ENCODE measurements at places on chromosomes 1 and 21.

DNA sequence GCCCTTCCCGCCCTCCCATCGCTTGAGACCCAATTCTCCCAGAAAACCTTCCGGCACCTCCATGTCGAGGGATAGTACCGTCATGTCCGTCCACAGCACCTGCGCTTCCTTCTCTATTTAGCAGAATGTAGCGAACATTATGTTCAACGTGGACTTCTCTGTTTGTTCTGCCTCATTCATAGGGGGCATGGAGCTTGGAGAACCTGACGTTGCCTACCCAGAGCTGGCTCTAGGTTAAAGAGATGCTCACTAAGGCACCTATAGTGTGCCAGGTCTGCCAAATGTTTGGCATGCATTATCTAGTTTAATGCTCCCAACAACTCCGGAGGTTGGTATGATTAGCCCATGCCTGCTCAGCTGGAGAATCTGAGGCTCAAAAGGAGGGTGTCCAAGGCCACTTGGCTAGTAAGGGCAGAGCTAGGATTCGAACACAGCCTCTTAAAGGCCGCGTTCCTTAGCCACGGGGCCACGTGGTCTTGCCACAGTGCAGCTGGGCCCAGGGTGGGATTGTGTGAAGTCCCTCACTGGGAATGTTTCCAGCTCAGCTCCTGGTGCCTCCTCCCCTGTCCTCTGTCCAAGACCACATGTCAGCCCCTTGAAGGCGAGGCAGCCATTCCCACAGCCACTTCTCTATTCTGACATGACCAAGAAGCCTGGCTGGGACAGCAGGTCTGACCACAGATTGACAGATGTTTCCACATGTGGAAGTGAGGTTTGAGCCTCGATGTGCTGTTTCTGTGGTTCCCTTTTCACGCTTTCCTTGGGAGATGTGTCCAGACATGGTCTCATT lies 57.8 kb downstream of the RUNX3 start:
- no peak for DNase-seq

DNA sequence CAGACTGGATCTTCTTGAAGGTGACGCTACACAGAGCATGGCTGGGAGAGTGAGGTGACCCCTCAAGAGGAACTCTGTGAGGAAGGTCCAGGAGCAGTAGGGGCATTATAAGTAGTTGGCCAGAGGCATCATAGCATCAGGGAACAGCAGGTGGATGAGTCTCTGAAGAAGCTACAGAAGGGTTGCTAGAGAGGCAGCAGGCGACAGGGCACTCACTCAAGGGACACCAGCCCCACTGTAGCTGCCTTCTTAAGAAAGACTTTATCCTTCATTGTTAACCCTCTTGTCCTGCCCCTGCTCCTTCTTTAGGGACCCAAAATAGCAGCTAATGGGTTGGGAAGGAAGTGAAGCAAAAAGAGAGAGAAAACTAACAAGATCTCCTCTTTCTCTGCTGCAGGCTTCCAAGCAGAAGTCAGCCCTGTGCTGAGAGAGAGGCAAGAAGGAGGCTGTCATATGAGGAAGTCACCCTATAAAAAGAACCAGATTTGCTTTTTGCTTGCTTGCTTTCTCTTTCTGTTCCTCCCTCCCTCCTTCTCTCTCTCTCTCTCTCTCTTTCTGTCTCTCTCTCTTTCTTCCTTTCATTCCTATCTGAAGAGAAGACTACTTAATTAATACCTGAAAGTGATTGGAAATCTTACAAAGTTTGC lies 7.7 kb upstream of the CD5L start:
- DNase-seq: no peak

DNA sequence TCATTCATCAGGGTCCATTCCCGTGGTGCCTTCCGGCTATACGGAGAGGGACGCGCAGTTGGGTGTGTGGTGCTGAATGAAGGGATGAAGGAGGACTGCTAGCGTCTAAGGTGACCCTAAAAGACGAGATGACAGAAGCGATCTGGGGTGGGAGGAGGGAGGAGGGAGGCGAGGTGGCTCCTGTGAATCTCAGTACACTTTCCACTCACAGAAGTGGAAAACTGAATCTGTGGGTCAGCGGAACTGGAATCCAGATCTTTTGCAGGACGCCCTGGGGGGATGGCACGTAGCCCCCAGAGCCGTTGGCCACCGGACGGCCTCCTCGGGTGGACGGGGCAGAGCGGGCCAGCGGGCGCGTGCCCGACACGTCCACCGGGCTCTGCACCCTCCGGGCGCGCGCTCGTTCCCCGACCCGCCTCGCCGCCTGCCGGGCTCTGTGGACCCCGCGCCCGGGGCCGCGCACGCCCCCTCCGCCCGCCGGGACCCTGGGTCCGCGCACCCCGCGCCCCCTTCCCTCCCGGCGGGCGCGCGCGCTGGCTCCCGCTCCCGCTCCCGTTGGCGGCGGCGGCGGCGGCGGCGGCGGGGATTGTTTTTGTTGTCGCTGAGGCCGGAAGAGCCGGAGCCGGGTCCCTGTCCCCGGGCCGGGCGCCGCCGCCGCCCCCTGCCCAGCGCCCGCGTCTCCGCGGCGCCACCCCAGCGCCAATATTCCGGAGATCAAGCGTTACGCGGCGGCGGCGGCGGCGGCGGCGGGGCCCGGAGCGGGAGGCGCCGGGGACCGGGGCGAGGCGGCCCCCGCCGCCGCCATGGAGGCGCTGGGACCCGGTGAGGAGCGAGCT lies at the start of gene AGO4:
Gene AGO4 (plus strand): TSS at position 403 of the 836 bp plus-strand sequence. CDS start 401 bp downstream, at position 804.
- no peak for DNase-seq

DNA sequence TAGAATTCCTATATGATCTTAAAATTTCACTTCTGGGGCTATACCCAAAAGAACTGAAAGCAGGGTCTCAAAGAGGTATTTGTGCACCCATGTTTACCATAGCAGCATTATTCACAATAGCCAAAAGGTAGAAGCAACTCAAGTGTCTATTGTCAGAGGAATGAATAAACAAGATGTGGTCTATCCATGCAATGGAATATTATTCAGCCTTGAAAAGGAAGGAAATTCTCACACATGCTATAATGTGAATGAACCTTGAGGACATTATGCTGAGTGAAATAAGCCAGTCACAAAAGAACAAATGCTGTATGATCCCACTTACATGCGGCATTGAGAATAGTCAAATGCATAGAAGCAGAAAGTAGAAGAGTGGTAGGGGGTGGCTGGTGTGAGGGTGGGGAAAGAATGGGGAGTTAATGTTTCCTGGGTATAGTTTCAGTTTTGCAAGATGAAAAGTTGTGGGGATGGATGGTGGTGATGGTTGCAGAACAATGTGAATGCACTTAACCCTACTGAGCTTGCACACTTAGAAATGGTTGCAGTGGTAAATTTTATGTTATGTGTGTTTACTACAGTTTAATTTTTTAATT lies 122.4 kb downstream of the TOMM20 start:
- no peak for DNase-seq

- DNase-seq: no peak
Observed at GRCh38 chr21:19181604-19182140, 778.1 kb upstream of the TMPRSS15 start.

DNA sequence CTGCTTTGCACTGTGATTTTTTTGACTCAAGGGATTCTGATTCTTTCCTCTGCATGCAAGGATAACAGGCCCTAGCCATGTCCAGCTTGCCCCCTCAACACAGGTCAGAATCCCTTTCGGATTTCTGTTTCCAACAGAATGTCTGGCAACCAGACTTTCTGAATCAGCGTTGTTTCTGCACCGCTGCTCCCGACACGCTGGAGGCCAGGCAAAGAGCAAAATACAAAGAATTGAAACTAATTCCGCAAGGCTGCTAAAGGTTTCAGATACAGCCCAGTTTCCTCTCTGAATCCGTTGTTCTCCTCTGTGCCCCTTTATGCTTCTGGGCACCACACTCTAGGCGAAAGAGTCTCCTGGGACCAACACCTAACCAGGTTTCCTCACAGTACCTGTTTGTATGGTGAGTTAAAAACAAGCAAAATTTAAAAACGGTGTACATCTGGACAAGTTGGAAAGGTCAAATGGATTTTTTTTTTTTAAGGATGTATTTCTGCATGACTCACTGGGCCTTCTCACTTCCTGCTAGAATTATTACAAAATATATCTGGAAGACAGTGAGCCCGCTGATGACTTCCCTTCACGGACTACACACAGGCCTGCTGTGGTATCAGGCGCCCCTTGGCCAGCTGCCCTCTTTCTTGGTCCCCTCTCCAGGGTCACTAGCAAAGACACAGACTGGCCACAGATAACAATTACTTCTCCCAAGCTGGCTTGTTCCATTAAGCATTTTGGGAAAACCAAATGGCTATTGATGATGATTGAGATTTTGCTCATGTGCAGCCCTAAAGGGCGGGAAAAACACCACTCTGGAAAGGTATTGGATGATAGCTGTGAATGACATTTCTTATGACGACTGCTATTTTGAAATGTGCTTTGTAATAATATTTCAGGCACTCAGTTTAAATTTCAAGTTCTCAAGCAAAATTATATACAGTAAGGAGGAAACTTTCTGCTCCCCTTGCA lies 118.3 kb downstream of the TGFB2 start:
- no peak for DNase-seq

GRCh38 chr21:41210426-41211059 lies 42.6 kb downstream of the BACE2 start:
- no peak for DNase-seq

DNA sequence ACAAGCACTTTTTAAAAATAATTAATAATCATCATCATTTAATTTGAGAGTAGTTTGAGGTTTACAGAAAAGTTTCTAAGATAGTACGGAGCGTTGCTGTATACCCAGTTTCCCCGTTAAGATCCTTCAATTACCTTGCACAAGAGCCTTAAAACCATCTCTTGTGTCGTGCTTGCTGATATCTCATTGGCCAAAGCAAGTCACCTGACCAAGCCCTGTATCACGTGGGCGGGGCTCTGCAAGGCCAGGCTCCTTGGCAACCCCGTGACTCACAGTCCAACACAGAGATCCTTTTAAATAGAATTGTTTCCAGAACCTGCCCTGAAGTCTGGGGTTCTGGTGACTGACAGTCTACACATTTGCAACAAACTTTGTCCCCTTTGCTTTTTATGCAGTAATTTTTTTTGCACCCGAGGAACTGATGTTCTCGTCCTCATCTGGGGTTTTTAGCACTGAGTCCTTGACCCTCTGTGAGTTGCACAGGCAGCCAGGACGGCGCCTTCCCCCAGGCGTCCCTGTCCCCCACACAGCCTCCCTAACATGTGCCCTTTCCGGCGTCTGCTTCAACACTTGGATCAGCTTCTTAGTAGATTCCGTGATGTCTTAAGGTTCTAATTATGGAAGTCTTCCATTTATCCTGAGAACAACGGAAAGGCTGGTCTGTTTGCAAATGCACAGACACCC lies 183.3 kb upstream of the TMEM51 start:
- no peak for DNase-seq

GRCh38 chr1:242530761-242531160 lies 6.3 kb upstream of the PLD5 start:
- no peak for DNase-seq

- DNase-seq: no peak
Observed at GRCh38 chr1:113916974-113917373, 11.8 kb downstream of the DCLRE1B start.

GRCh38 chr1:25047506-25048240 lies 117.6 kb upstream of the RUNX3 start:
- no peak for DNase-seq

DNA sequence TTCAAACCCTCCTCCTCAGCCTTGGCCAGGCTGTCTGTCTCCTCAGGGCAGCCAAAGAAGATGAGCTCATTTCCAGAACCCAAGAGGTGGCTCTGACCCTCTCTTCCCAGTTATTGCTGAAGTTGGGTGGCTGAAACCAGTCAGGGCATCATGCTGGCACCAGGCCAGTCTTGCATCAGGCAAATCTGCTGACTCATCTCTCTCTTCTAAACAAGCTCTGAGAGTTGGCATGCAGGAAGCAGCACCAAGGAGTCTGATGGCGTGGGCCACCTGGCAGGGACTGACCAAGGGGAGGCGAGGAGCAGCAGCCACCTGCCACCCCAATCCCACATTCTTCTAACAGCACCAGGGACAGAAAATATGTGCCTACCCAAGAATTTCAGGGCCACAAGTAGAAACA lies 104.8 kb upstream of the ATP1A1 start:
- DNase-seq: no peak

DNA sequence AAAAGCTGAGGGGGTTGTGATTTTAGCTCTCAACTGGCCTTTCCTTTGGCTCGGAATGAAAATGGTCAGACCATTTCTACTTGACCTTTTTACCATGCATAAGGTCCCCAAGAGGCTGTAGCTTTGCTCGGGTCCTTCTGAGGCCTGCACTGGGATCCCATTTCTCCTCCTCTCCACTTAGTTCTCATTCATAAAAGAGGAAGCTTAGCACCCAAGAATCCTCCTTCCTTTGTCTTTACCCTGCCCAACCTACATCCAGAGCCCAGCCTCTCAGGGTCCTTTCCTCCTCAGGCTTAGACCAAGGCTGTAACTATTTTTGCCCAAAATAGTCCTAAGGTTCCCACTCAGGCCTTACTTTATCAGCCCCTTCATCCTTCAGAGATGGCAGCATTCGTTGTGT lies 6.0 kb upstream of the SLC27A3 start:
- DNase-seq: no peak

- DNase-seq: no peak
Observed at GRCh38 chr1:164702216-164702615, 143.2 kb downstream of the PBX1 start.

- DNase-seq: no peak
Observed at GRCh38 chr1:41479808-41480160, 4.7 kb downstream of the EDN2 start.

DNA sequence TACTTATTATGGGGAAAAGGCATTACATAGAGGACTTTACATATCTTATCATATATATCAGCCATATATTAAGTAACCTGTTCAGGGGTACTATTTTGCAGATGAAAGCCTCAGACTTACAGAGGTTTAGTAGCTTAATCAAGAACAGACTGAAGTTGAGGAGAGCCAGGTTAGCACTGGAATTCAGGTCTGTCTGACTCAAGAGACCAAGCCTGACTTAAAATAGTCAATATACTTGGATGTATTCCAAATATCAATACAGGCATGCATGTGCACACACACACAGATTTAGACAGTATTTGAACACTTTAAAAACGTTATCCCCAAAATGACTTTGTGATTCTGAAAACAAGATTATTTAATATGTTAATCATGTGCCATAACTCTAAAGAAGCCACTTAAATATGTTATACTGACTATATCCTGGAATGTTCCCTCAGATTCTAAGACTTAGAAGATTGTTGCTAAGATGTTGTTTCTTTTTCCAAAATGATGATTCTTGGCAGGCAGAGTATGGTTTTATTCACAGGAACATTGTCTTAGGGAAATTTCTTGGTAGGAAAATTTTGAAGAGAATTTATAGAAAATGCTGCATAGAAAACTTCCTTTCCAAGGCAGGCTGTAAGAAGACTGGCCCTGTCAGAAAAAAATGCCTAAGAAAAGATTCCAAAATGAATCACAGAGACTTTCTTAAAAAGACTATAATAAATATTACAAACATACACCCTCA lies 61.6 kb downstream of the ADAMTS1 start:
- no peak for DNase-seq

GRCh38 chr1:148362626-148363438 lies 120.3 kb downstream of the PPIAL4G start:
- DNase-seq: peak; percentile 18

GRCh38 chr1:19411612-19412011 lies 73.7 kb downstream of the CAPZB start:
- DNase-seq: no peak

GRCh38 chr1:91754816-91755580 lies 131.0 kb downstream of the TGFBR3 start:
- no peak for DNase-seq
